Heart left ventricle (tissue), 16 donors: ENCODE measurements at places on chromosomes 3 and 15. TPM values are rescaled to one million over a fixed set of nuclear protein-coding genes. Genes with fewer than 3 reads are reported as not detected.
A peak's percentile ranks its signal among the peaks of the same experiment; 100 is the strongest.

DNA sequence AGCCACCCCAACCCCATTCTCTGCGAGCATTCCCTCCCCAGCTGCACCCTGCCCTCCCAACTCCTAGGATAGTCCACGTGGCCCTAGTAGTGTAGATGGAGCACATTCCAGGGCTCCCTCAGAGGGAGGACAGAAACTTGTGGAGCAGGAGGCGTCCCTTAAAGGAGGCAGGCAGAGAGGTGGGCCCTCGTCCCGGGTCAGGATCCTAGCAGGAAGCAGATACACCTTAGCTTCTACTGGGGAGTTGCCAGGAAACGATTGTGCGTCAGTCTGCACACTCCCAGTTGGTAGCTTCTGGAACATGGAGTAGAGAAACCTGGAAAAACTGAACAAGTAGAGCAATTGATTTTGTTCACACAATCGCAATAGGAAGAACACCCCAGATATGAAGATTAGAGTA lies 43.9 kb upstream of the KLHL25 start:
- DNase-seq, result no peak

- DNase-seq, result no peak
These were observed 115.6 kb downstream of the ETFA start for GRCh38 chr15:76195506-76196268.

- no peak for DNase-seq
These were observed 409 bp upstream of the LHFPL4 start for GRCh38 chr3:9553948-9554513.

- no peak for DNase-seq
These were observed 1146.7 kb downstream of the IGSF11 start for GRCh38 chr3:117887901-117888300.

- no peak for DNase-seq
These were observed 419.9 kb downstream of the ERC2 start for GRCh38 chr3:56048331-56048730.

DNA sequence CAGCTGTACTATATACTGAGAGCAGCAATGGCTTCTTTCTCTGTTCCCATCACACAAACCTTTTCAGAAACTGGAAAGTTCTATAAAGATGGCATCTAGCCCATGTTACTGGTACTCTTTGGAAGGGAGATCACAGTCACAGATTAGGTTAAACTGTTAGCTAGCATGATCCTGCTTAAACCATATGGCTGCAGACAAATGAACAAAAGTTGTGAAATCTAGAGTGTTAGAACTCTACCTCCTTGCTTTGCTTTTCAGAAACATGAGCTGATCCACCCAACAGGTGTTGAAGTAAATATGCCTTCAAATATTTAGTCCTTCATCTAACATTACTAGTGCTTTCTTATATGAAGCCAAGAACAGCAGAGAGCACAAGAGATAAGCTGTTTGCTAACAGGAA lies 102.6 kb downstream of the SNRK start:
- no peak for DNase-seq

- no peak for DNase-seq
These were observed 250.8 kb upstream of the CBLB start for GRCh38 chr3:106119614-106120082.

GRCh38 chr15:96365781-96366525 lies 35.5 kb downstream of the NR2F2 start:
- DNase-seq, result no peak

- DNase-seq, result peak; percentile 68
These were observed 6.7 kb downstream of the ISLR start for GRCh38 chr15:74179983-74180880.

DNA sequence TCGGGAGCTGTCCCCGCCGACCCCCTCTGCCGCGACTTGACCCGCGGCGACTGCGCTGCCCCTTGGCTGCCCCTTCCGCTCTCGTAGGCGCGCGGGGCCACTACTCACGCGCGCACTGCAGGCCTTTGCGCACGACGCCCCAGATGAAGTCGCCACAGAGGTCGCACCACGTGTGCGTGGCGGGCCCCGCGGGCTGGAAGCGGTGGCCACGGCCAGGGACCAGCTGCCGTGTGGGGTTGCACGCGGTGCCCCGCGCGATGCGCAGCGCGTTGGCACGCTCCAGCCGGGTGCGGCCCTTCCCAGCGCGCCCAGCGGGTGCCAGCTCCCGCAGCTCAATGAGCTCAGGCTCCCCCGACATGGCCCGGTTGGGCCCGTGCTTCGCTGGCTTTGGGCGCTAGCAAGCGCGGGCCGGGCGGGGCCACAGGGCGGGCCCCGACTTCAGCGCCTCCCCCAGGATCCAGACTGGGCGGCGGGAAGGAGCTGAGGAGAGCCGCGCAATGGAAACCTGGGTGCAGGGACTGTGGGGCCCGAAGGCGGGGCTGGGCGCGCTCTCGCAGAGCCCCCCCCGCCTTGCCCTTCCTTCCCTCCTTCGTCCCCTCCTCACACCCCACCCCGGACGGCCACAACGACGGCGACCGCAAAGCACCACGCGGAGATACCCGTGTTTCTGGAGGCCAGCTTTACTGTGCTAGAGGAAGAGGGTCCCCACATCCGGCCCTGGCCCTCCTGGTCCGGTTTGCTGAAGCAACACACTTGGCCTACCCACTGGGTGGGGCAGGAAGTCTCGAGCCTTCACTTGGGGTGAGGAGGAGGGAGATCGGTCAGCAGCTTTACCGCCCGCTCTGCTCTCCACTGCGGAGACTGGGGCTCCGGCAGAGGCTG lies at the start of gene RASSF1:
RASSF1 (minus strand) TSS at position 389 of the 882 bp plus-strand sequence; CDS start at position 358, 31 bp downstream.
- peak; percentile 90 for DNase-seq

- no peak for DNase-seq
These were observed 15.4 kb upstream of the CX3CR1 start for GRCh38 chr3:39295184-39295775.

Gene ADGRG7
- not detected for total RNA-seq

Gene NR2E3
- total RNA-seq, result not detected

Gene FBXL2
- total RNA-seq, result 4.4 TPM

Gene FETUB
- not detected for total RNA-seq
